T-helper 2 cell treated with Interferon-gamma antibody and Interleukin-4, amounts not matched to agents 5 μg/mL and 100 μg/mL, for 36 hours (primary cell): ENCODE measurements at places on chromosomes 3 and 15.
A peak's percentile ranks its signal among the peaks of the same experiment; 100 is the strongest.

DNA sequence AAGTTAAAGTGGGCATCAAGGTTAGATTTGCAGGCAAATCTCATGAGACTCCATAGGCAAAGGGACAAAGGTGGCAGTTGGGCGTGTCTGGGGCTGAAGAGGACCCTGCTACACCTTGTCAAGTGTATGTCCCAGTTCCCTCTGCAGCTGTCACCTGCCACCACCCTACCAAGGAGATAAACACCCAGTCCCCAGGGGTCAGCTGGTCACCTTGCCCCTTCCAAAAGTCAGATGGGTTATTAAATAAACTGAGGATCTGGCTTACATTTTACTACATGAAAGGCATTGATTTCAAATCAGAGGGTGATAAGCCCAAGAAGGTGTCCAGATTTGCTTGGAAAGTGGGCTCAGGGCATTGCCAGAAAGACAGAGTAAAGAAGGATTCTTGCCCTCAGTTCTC is 248.1 kb upstream of the TRIM42 start:
- DNase-seq: no peak

DNA sequence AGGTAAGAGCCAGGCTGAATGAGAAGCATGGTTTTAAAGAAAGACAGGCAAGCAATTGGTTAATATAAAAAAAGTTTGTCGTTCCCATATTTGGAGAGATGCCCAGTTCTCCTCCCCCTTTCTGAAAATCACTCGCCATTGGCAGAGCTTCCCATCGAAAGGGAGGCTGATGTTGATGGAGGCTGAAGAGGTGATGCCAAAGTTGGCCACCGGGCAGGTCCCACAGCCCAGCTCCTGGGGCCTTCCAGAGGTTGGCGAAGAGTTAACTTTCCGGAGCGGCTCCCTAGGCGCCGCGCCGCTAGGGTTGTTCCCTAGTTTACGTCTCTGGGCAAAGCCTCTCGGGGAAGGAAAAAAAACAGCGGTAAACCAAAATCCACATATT is 793 bp downstream of the PCOLCE2 start:
- DNase-seq: no peak

DNA sequence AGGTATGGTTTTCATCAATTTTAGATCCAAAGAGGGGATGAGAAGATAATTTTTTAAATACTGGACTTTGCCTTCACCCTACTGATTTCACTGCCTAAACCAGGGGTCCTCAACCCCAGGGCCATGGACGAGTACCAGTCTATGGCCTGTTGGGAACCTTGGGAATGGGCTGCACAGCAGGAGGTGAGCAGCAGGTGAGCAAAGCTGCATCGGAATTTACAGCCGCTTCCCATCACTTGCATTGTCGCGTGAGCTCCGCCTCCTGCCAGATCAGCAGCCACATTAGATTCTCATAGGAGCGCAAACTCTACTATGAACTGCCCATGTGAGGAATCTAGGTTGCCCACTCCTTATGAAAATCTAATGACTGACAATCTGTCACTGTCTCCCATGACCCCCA is 76.3 kb upstream of the TTBK2 start:
- DNase-seq: no peak

DNA sequence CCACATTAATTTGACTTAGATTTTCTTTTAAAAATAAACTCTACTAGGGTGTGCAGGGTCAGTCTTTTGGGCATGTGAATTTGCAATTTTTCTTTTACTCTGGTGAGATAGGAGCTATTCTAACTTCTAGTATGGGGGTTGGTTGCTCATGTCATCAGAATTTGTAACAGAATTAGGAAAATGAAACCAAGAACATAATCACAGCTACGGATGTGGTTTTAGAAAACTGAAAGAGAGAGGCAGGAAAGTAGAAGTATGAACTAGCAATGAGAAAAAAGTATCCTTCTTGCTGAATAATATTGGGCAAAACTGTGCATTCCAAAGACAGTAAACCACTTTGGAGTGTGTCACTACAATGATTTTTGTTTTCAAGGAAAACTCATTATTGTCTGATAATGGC is 43.3 kb downstream of the ADPGK start:
- DNase-seq: no peak

GRCh38 chr15:83365370-83365938 is 81.0 kb upstream of the BNC1 start:
- DNase-seq: peak; percentile 7

GRCh38 chr15:63156755-63157117 is 541 bp downstream of the RPS27L start:
- peak; percentile 9 for DNase-seq
